Uterus (tissue), 4 donors: ENCODE measurements at places on chromosomes 11 and 22.
A peak's percentile ranks its signal among the peaks of the same experiment; 100 is the strongest.

DNA sequence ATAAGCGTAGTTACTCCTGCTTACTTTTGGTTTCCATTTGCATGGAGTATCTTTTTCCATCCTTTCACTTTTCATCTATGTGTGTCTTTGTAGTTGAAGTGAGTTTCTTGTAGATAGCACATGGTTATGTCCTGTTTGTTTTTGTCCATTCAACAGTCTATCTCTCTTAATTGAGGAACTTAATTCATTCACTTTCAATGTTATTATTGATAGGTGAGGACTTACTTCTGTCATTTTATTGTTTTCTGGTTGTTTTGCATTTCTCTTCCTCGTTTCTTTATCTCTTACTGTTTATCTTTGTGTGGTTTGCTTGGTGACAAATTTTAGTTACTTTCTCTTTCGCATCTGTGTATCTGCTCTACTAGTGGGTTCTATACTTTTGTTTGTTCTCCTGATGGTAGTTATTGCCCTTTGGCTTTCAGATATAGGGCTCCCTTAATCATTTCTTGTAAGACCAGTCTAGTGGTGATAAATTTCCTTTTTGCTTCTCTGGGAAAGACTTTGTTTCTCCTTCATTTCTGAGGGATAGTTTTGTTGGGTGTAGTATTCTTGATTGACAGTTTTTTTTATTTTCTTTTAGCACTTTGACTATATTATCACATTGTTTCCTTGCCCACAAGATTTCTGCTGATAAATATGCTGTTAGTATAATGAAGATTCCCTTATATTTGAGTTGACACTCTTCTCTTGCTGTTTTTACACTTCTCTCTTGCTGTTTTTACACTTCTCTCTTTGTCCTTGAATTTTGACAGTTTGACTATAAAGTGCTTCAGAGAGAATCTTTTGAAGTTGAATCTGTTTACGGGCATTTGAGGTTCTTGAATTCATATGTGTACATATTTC lies 9.0 kb upstream of the RAG1 start:
- DNase-seq: no peak

- no peak for DNase-seq
Observed at GRCh38 chr11:22763166-22763565, 66.4 kb downstream of the SVIP start.

DNA sequence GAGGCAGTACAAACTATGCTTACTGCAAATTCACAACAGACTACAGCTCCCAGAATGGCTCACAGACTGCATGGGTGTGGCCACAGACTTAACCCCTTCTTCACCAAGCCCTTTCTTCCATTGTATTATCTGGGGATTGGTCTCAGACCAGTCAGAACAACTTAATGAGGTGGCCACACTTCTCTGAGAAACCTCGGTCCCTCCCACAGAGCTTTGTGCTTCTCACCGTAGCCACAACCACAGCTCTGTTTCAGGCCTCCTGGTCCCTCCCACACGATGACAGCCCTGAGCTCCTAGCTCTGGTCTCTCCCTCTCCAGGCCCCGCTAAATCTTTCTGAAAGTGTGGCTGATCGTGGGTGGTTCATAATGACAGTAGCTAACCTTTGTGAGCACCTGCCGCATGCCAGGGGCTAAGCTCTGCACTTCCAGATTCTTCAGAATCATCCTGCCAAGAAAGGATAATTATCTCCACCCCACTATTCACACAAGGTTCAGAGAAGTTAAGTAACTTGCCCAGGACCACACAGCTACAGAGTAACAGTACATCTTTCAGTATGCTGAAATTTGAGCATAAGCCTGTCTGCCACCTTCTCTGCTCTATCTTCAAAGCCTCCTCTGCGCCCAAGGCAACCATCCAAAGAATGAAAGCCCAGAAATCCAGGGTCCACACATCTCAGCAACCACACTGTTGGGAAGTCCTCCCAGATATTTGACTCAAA lies 5.4 kb downstream of the PDE2A start:
- no peak for DNase-seq

DNA sequence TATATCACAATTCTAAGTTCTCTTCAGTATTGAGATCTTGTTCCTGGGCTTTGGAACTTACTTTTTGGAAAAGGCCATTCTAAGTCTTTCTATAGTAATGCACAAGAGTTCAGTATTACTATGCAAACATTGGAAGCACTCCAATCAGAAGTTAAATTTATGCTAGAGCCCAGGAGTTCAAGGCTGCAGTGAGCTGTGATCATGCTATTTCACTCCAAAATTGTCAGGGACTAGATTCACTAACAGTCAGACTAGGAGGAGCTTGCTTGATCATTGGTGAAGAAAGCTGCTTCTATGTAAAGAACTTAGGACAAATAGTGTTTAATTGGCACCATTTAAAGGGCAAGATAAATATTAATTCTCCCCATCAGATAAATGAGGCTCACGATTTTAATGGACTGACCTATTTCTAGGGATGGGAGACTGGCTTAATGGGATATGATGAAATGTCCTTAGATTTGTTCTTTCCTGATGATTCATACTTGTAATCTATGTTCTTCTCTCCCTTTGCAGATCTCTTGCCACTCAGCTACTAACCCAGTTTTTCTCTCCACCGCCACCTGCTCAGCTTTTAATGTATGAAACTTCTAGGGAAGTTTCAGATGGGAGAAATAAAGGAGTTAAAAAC lies 32.6 kb upstream of the TMEM123 start:
- DNase-seq: no peak

GRCh38 chr11:12540913-12541582 lies 133.2 kb upstream of the TEAD1 start:
- peak; percentile 54 for DNase-seq

DNA sequence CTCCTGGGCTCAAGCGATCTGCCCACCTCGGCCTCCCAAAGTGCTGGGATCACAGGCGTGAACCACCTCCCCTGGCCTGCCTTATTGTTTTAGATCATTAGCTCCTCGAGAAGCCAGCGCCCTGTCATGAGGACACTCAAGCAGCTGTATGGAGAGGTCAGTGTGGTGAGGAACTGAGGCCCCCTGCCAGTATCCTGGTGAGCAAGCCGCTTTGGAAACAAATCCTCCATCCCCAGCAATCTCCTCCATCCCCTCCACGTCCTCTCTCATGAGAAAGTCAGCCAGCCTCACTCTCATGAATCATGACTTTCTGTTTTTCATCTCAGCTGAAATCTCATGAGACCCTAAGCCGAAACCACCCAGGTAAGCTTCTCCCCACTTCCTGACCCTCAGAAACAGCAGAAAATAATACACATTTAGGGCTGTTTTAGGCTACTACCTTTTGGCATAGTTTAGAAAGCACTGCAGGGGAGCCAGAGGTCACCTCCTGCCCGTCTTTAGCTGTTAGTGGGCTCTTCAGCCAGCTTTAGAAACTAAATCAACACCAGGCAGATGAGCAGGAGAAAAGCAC lies 56.0 kb downstream of the CTTN start:
- DNase-seq: no peak

DNA sequence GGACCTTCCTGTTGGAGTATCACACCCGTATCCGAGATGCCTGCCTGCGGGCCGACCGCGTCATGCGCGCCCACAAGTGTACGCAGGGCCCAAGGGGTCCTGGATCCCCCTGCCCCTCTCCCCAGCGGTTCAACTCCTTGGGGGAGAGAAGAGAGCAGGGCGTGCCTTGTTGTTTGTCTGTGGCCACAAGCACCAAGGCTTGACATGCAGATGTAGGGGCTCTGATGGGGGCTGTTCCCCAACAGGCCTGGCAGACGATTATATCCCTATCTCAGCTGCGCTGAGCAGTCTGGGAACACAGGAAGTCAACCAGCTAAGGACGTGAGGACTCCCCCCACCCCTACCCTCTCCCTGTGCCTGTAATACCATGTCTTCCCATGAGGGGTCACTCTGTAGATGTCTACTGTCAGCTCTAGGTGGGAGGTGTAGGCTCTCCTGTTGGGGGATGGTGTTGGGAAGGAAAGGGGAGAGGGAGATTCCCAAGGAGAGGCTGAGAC lies 6.8 kb downstream of the CFL1 start:
- no peak for DNase-seq

DNA sequence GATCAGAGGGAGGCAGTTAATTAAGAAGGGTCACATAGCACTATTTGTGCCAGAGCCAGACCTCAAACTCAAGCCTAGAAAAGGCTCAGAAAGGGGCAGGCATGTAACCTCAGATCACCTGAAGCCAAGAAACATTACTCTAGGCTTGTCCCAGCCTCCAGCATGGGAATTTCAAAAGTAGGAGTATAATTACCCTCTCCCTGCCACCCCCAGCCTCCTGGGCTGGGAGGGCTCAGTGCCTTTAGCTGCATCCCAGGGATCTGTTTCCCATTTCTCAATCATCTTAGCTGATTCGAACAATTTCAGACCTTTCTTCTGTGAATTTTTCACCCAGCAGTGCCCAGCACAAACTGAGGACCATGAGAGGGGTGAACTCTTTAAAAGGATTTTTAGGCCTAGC lies 33.1 kb upstream of the LRRC10B start:
- no peak for DNase-seq

- DNase-seq: no peak
Observed at GRCh38 chr11:117127171-117127901, 16.8 kb upstream of the PAFAH1B2 start.

GRCh38 chr11:105244160-105244825 lies 104.7 kb upstream of the CARD18 start:
- DNase-seq: no peak

- peak; percentile 10 for DNase-seq
Observed at GRCh38 chr11:65130631-65131416, 3.5 kb downstream of the SYVN1 start.

GRCh38 chr11:28756977-28757376 lies 648.8 kb downstream of the METTL15 start:
- DNase-seq: no peak

DNA sequence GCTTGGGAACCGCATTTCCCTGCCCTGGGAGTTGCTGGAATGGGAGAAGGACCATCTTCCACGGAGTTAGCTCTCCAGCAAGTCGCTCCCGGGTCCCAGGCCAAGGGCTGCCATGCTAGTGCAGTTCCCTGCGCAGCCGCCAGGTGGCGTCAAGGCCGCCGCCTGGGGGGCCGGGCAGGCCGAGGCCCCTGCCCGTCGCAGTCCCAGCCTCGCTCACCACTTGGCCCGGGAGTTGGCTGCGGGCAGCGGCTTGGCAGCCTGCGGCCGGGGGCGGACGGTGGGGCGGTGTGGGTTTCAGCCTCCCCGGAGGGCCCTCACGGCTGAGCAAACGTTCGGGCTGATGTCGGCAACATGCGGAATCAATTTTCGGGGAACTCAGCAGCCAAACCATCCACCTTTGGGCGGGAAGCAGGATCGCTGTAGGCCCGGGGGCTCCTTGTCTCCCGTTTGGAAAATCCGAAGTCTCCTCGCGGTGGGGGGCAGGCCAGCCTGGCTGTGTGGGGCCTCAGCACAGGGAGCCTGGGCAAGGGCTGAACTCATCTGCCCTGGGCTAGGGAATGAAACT lies 415.1 kb downstream of the SOX6 start:
- no peak for DNase-seq

DNA sequence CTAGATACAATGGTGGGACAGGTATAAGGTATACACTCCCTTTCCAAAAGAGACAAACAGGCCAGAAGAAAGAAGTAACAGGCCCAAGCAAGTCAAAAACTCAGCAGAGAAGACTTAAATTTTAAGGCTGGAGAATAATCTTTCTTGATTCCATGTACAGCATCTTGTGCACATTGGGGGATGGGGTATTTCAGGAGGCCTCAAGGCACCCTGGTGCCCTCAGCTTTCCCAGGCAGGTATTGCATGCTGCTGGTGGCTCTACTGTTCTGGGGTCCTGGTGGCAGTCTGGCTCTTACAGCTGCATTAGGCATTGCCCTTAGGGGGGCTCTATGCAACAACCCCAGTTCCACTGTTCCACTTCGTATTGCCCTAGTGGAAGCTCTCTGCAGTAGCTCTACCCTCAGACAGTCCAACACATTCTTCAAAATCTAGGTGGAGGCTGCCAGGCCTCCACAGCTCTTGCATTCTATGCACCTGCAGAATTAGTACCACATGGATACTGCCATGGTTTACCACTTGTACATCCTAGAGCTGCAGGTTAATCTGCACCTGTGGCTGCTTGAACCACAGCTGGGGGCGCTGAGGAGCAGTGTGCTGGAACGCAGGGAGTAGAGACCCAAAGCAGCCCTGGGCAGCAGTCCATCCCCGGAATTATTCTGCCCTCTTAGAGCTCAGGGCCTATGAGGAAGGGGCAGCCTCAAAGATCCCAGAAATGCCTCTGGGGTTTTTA lies 4.2 kb upstream of the CTSC start:
- DNase-seq: no peak

GRCh38 chr11:117096201-117096991 lies 1.8 kb downstream of the SIK3 start:
- no peak for DNase-seq

GRCh38 chr11:114598461-114598860 lies 2.9 kb upstream of the NXPE4 start:
- DNase-seq: no peak

GRCh38 chr22:22848364-22848866 lies 39.2 kb upstream of the IGLL5 start:
- DNase-seq: peak; percentile 34

DNA sequence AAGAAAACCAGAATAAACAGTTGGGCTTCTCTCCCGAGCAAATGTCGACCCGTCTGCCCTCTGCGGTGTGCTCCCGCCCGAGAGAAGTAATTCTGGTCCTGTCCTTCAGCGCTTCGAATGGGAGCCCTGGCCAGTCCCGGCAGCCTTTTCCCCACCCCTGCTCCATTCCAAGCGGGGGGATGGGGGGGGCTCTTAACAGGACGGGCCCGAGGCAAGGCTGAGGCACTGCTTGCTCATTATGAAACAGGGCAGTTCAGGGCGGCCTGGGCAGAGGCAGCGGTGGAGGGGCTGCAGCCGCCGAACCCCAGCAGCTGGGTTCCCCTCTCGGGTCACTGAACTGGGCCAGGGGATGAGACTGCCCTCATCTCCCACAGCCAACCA lies 9.1 kb downstream of the BACE1-AS start:
- DNase-seq: peak; percentile 76

GRCh38 chr22:24009227-24010017 lies 1.7 kb upstream of the CABIN1 start:
- DNase-seq: no peak

- DNase-seq: no peak
Observed at GRCh38 chr11:92625894-92626293, 343.6 kb upstream of the MTNR1B start.

DNA sequence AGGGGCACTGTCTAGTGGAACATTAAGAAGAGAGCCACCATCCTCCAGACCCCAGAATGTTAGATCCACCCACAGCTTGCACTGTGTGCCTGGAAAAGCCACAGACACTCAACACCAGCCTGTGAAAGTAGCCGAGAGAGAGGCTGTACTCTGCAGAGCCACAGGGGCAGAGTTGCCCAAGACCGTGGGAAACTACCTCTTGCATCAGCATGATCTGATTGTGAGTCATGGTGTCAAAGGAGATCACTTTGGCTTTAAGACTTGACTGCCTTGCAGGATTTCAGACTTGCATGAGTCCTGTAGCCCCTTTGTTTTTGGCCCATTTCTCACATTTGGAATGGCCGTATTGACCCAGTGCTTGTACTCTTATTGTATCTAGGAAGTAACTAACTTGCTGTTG lies 115.9 kb upstream of the CCDC179 start:
- no peak for DNase-seq
